Nucleus accumbens (tissue), 56 donors: ENCODE measurements at places on chromosomes 1 and 21.

GRCh38 chr1:195185736-195186135, 1422.5 kb downstream of the KCNT2 start:
- DNase-seq = no peak

DNA sequence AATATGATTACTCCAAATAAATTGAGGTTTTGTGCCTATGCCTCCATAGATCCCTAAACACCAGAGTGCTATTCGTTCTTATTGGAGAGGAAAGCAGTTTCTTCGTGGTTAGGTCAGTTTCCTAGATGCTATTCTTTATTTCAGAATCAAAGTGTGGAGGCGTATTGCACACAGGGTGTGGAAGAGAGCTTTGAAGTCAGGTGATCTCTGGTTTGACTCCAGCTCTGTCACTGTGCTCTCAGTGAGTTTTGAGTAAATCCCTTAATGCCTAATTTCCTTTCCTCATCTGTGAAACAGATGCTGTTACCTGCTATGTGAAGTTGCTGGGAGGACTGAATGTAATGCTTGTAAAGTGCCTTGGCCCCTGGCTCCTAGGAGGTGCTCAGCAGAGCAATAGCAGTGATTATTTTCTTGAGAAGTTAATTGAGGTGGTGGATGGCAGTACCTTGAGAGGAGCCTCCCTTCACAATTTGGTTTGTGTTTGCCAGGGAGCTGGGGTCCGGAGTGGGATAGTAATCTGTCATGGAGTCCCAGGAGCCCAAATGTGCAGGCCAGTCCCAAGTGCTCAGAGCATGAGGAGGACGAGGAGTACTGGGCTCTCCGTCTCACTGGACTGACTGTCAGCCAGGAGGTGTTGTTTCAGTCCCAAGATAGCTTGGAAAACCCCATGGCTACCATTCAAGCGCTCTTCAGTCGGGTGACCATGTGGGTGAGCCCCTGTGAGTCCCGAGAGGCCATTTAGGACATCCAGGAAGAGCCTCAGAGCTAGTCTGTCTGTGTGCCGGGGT, 14.9 kb downstream of the NTPCR start:
- DNase-seq = no peak

- no peak for DNase-seq
These were observed 6.1 kb downstream of the OSBPL9 start for GRCh38 chr1:51623025-51623424.

- DNase-seq = no peak
These were observed 347.7 kb downstream of the TGFB2 start for GRCh38 chr1:218692808-218693207.

DNA sequence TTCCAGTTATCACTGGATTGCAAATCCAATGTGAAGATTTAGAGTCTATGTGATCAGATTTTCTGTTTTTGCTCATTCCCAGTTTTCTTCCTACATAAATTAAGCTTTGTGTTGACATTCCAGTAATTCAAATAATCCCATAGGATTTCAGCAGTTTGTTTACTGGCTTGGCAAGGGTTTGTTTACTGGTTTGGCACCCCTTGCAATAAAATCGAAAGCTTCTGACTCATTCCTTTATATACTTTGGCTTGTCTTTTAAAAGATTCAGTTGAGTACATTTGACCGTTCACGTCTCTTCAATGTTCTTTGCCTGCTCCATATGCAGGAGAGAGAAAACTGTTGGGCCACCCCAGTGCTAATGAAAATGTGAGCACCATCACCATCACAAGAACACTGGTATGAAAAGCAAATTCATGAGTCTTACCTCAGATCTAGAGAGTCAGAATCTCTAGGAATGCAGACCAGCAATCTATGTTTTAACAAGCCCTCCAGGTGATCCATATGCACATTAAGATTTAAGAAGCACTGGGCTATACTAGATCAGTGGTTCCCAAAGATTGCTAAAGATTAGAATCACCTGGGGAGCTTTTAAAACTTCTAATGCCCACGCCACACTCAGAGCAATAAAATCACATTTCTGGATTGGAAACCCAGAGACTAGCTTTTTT, 32.8 kb downstream of the ZC3H11B start:
- no peak for DNase-seq

DNA sequence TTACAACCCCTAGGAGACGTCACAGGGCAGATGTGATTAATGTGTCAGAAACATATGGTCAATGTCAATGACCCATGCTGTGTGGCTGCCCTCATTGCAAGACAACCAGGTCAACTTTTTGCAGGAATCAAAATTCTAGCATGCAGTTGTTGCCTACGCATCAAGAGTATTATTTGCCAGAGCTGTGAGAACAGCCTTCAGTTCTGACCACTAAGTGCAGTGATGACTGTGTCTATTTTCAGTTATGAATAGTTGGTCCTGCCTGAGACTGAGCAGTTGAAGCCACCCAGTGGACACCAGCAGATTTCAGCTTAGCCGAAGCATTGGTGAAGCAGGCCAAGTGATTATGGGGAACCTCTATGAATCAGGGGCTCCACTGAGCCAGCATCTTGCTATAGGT, 47.3 kb downstream of the LYPLAL1 start:
- DNase-seq = peak; percentile 1

GRCh38 chr1:64236541-64236954, 33.1 kb downstream of the UBE2U start:
- DNase-seq = no peak

DNA sequence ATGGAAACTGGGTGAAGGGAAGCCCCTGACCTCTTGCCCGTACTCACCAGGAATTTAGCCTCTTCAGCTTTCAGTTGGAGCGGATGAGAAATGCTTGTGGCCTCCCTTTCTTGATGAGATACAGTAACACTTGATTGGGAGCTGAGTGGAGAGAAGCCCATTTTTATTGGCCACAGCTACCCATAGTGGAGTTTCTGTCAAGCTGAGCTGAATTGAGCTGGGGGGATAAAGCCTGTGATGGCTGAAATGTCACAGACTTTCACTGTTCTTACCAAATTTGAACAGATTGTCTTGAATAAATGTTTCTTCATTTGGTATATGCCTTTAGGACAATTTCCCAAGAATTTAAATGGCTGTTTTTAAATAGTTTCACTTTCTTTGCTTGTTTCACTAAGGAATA, 125.9 kb downstream of the ZMYM4 start:
- no peak for DNase-seq

- DNase-seq = no peak
These were observed 36.4 kb downstream of the DNM3 start for GRCh38 chr1:171877701-171878100.

DNA sequence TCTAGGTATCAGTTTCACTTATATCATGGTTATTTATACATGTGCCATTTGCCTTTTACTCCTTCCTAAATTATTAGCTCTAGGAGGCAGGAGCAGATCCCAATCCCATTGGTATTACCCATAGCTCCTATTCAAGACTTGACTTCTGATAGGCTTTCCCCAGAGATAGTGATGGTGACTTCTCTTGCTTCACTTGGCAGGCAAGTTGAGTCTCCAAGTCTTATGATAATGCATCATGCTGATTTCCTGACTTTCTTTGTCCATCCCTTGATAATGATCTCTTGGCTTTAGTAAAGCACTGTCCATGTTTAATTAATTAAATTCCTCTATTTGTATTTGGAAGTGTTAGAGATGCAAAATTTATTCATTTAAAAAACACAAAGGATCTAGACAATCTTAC, 253.5 kb upstream of the ADAMTS5 start:
- no peak for DNase-seq

DNA sequence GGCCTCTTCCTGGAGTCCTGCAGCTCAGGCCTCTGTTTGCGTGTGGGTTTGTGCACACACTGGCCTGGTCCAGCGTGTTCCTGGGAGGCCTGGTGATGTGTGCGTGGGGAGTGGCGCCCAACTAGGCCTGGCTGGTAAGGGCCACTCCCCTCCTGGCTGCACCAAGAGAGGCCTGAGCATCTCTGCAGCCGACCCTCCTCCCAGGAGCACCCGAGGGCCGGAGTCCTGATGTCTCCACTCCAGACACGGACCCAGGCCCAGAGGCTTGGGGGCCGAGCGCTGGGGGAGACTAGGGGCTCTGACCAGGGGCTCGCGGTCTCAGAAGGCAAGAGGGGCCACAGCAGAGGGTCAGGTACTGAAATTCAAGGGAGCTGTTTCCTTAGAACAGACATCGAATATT, 33.3 kb downstream of the MORN1 start:
- no peak for DNase-seq

DNA sequence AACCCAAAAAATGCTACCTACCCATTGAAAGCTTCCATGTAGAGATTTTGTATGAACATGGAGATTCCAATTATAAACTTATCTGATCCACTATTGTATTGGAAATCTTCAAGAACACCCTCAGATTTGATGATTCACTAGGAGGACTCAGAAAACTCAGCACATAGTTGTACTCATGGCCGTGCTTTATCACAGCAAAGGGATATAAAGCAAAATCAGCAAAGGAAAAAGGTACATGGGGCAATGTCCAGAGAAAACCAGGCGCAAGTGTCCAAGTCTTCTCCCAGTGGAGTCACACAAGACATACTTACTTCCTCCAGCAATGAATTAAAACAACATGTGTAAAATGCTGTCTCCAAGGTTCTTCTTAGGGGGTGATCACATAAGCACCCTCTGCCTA, 28.9 kb downstream of the ABL2 start:
- DNase-seq = no peak

DNA sequence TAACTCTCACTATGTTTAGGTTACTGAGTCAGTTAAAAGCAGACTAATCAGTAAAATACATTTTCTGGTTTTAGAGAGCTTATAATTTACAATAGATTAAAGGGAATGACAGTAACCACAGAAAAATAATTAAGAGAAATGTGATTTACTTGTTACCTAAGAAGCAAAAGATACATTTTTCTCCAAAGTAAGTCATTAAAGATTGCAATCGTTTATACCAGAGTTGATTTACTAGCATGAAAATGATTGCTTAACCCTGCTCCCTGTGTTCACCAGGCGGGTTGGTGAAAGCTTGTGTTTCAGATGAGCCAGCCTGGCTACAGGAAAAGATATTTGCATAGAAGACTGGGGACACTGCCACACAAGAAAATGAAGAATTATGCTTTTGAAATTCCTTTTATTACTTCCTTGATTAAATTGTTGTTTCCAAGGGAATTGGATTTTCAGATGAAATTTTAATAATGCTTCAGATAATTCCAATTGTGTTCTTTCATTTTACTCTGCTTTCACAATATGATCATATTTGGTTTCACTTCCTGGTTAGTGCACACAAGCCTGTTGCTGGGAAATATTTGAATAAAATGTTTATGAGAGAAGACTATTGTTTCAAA, 27.9 kb downstream of the LRRC8B start:
- no peak for DNase-seq
